Stimulated activated CD8-positive, alpha-beta memory T cell treated with anti-CD3 and anti-CD28 coated beads, Interleukin-7, amount 100 ng/mL, for 1 hour (primary cell): ENCODE measurements at places on chromosomes 2 and 18.

DNA sequence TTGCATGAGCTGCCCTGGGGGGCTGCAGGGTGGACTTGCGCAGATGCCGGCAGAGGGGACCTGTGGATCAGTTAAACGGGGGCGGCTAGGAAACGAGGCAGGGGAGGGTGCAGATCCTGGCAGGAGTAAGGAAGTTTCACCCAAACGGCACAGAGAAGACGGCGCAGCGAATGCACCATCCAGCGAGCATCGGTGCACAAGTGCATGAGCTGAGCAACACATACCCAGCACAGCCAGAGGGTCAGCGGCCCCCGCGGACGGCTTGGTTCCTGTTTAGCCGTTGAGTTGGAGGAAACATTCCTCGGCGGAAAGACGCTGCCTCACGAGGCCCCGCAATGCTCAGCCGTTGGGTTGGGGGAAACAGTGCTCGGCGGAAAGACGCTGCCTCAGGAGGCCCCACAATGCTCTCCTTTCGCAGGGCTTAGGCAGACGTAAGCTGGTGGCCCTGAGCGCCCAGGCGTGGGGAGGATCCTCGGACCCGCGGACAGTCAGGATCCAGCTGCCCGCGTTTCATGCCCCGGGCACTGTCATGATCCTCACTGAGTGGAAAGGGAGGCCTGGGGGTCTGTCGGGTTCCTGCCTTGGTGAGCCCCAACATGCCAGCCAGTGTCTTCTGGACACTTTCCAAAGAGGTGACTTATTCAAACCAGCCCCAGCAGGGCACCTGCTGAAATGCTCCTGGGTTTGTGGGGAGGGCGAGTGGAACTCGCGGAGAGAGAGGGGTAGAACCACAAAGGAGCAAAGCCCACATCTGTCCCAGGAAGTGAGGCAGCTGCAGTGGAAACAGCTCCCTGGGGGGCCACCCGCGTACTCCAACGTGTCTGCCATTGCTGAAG, 86.3 kb downstream of the NDUFA10 start:
- no peak for DNase-seq

DNA sequence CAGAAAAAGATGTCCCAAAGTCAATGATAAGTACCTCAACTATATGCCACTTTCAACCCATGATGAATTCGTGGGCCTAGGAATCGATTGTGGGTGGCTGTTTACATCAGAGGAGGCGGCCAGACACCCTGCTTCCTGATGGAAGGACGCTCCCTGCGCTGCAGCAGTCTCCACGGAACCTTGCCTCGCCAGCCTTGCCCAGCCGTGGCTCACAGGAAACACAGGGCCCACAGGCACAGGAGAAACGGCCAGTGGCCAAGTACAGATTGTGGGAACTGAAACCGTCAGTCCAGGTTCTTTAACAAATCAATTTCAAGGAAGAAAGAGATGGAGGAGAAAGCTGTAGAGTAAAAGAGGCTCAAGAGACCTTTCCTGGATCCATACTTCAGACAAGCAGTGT, 101.5 kb upstream of the NFATC1 start:
- DNase-seq, result no peak

DNA sequence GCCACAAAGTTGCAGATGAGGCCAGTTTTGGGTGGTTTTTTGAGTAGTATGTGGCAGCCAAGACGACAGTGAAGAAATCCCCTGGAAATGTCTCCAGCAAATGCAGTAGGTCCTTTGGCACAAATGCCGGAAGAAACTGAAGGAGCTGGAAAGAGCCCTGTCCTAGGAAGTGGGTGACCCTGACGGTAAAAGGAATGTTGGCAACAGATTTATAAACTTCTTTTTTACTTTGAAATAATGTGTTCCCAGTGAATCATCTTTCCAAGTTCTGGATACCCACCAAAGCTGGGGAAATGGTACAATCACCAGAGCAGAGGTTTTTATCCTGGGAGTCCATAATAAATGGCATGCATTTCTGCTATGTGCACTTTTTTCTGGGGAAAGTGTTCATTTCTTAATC, 112.9 kb downstream of the CSRNP3 start:
- DNase-seq, result no peak

GRCh38 chr2:199807966-199808365, 43.0 kb downstream of the FTCDNL1 start:
- no peak for DNase-seq

- DNase-seq, result no peak
These were observed 187.9 kb downstream of the TCF4 start for GRCh38 chr18:55400081-55400480.

DNA sequence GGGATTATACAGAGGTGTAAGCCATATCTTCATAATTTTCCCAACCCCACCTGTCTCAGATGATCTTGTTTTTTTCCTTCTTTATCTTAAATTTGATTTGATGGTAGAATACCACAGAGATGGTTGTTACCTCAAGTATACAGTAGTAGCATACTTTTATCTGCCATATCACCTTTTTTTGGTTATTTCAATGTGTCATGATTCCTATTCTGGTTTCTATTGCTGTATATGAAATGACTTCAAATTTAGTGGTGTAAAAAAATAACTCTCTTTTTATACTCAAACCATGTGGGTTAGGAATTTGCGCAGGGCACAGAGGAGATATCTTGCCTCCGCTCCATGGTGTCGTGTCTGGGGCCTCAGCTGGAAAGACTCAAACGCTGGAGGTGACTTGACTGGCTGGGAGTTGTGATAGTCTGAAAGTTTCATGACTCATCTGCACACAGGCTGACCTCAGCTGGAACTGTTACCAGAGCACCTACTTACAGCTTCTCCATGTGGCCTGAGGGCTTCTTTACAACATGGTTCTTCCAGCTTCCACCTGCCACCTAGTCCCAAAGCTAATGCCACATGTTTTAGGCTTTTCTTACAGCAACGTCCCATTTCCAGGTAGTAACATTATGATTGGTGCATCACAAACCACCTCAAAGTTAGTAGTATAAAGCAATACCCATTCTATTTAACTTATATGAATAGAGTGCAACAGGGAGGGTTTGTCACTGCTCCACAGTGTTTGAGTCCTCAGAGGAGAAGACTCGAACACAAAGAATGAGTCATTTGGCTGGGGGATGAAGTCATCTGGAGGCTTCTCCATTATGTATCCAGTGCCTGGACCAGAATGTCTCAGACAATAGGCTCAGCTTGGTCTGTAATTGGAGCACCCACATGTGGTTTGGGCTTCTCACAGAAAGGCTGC, 82.3 kb upstream of the XPO1 start:
- no peak for DNase-seq

GRCh38 chr18:66523219-66523991, 80.5 kb downstream of the CDH19 start:
- no peak for DNase-seq

DNA sequence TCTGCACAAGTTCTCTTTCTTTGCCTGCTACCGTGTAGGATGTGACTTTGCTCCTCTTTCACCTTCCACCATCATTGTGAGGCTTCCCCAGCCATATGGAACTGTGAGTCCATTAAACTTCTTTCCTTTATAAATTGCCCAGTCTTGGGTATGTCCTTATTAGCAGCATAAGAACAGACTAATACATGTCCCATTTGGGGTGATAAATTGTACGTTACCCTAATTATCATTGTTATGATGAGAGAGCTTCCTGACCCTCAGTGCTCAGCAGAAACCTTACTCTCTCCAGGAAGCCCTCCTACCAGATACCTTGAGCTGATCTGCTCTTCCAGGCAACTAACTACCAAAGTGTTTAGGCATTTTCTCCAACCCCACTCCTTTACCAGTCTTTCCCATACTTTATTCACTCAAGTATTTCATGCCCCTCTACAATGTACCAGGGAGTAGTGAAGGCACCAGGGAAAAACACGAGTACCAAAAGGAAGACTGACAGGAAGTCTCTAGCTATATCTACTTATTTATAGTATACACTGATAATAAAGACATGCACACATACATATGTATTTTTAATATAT, 196.2 kb downstream of the MYCN start:
- DNase-seq, result no peak

DNA sequence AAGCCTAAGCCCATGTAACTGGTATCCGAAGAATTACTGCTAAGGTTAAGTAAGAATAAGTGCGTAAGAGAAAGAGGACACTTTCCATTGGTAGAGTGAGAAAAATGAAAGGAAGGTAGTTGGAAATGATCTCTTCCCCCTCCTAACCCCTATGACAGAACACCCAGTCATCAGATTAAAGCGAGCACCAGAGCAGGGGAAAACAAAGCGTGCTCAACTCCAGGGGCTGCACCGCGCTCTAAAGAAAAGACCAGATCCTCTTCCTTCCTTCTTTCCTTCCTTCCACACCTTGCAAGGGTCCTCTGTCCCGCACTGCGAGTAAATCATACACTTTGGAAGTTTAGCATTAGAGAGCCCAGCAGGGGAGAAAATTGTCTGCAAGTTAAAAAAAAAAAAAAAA, 971 bp upstream of the CDH7 start:
- DNase-seq, result no peak

- no peak for DNase-seq
These were observed 562.0 kb downstream of the NR4A2 start for GRCh38 chr2:155770516-155770915.

- no peak for DNase-seq
These were observed 1262.9 kb downstream of the SUCLG1 start for GRCh38 chr2:83196225-83196624.
